Type B pancreatic cell (in vitro differentiated cells): ENCODE measurements at places on chromosomes 1 and 21. TPM values are rescaled to one million over a fixed set of nuclear protein-coding genes. Genes with fewer than 3 reads are reported as not detected.

DNA sequence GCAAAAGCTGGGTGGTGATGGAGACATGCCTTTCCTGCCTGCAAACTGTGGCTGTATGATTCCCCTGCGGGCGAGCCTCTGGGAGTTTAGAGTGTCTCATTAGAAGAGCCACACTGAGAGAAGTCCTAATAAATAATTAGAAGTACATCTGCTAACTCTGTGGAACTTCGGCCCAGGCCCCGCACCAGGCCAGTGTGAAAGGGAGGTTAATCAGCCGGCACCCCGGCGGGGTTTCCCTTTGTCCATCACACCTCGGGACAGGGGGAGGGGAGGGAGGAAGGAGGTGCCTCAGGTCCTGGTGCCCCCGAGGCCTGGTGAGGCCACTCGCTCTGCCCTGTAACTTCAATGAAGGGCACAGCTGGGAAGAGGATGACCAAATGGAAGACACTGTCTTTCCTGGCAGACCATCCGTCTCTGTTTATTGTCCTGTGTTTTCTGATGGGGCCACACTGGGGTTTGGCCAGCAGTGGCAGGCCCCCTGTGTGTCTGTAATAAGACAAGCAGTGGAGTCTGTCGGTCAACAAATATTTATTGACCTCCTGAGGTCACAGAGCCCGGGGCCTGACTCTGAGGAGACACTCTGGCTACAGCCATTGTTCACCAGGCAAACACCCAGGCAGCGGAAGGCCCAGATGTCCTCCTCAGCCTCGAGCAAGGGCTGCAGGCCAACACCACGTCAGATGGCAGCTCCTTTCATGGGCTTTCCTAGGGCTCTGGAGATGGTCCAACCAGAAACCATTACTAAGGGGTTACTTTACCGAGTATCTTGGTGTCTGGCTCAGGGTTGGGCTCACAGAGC is 267.5 kb upstream of the RAB4A start:
- no peak for DNase-seq

GRCh38 chr1:81554534-81554933 is 246.2 kb upstream of the ADGRL2 start:
- no peak for DNase-seq

GRCh38 chr1:101002551-101002950 is 23.0 kb downstream of the DPH5 start:
- DNase-seq = no peak

GRCh38 chr1:29429656-29430055 is 193.3 kb downstream of the PTPRU start:
- DNase-seq = no peak

- DNase-seq = no peak
These were observed 57.5 kb upstream of the KIAA0040 start for GRCh38 chr1:175250027-175250426.

DNA sequence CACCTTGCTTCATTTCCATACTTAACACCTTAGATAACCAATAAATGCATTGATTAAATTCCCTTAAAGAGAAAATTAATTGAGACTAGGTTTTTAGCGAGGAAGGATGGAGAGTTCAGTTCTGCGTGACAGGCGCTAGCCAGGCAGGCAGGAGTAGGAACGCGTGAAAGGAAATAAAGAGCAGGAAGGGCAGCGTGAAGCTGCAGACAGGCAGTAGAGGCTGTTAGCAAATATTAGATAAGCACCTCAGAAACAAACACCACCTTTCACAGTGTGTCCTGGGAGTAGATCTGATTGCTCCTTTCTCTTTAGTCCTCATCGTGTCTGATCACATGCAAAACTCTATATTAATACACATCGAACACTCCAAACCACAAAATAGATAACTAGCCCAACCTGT is 282.7 kb upstream of the ADGRL2 start:
- no peak for DNase-seq

- DNase-seq = no peak
These were observed 290.3 kb upstream of the SGIP1 start for GRCh38 chr1:66243548-66244130.

DNA sequence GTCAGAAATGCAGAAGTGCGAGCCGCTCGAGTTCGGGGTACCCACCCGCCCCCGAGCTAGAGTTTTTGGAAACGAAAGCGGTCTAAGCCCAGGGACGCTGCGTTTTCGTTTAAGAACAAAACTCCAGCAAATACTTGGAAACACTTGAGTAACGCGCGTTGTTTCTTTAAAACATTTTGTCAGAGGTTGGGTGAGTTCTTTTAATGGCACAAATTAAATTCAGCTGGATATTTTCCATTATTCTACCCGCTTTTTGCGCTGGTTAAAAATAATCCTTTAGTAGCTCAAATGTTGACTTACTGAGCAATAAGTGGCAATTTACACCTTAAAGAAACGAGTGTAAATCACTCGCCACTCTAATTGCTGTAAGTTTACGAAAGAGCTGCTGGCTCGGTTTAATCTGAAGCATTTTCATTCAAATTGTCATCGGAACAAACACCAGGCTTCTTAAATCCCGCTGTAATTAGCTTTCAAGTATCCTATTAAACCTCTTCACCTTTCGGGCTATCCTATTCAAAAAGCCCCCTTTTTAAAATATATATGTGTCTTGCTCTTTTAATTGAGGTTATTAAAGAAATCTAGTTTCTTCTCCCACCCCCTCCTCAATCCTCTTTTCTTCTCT is 1.5 kb downstream of the LHX8 start:
- DNase-seq = no peak

DNA sequence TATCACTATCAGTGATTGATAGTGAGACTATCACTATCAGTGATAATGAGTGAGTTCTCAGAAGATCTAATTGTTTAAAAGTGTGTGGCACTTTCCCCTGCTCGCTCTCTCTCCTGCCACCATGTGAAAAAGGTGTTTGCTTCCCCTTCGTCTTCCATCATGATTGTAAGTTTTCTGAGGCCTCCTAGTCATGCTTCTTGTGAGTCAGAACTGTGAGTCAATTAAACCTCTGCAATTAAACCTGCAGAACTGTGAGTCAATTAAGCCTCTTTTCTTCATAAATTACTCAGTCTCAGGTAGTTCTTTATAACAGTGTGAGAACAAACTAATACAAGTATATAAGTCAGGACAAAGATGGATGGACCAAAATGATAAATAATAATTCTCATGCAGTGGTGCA is 7.0 kb upstream of the IL23R start:
- no peak for DNase-seq

DNA sequence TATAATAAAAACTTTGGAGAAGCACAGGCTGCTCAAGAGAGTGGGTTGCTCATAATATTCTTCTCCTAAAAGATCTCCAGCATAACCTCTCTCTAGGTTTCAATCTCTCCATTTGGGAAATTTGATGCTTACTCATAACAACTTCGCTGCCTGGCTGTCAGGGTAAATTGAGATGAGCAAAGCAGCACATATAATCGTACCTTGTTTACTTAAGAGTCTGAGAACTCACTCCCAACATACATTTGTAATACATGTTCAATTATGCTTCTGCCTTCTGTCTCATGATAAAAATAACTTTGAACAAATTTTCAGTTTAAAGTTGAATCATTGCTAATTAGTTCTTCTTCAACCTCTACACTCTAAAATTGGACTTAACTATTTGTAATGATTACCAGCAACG is 68.9 kb downstream of the DUSP10 start:
- DNase-seq = no peak

DNA sequence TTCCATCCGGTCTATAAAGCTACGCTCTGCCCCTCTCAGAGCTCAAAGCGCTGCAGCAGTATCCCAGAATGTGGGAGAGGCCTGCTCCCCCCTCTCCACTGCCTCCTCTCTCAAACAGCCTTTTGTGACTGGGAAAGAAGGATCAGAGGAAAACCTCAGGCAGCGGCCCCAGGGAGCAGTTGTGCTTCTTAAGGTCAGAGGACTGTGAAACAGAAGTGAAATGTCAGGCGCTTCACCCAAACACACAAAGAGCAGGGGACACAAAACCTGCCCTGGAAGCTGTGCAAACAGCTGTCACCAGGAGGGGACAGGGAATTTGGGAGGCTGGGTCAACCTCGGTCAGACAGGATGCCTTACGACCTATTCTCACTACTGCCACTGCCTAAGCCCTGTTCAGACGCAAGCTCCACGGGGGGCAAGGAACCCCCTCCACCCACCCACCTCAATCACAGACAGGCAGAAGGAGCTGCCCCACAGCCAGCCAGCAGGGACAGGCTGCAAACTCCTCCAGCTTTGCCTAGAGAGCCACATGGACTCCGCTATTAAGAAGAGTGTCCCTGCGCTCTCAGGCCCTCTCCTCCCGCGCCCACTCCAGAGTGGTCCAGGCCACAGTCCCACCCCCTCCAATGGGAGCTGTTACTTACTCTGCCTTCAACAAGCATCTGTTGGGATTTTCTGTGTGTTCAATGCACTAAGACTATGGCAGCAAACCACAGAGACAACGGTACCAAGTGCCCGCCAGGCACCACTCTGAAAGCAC is 14.6 kb downstream of the SSBP3 start:
- no peak for DNase-seq

DNA sequence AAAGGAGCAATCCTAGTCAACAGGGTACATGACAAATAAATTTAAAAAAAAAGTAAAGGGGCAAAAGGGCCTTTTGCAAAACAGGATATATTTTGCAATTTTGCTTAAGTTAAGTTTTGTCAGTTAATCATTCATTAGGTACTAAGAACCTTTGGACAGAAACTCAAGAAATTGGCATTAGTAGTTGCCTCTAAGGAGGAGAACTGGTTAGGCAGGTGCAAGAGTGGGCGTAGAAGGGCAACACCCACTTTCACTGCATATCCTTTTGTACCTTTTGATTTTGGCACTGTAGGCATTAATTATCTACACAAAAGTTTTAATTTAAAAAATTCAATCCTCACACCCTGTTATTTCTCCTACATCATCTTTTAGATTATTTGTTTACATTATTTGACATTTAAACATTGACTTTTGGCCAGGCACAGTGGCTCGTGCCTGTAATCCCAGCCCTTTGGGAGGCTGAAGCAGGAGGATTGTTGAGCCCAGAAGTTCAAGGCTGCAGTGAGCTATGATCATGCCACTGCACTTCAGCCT is 4.3 kb downstream of the DDAH1 start:
- DNase-seq = no peak

DNA sequence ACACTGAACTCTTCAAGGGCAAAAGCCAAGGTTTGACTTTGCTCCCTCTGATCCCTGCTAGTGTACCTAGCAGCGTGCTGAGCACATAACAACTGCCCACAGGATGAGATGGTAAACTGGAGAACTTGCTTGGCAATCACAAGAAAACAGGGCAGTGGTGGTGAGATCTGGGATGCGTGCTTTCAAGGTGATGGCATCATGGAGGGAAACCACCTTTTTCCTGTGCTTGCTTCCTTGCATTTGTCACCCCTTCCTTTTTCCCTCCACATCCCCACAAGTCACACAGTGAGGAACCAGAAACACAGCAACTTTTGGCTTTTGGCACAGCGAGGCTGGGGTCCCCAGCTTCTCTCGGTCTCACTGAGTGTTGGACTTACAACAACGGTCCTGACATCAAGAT is 31.4 kb upstream of the BECN2 start:
- no peak for DNase-seq

GRCh38 chr1:60281360-60281932 is 207.9 kb upstream of the C1orf87 start:
- peak; percentile 73 for DNase-seq

GRCh38 chr1:156167536-156167935 is 14.2 kb downstream of the SEMA4A start:
- no peak for DNase-seq

DNA sequence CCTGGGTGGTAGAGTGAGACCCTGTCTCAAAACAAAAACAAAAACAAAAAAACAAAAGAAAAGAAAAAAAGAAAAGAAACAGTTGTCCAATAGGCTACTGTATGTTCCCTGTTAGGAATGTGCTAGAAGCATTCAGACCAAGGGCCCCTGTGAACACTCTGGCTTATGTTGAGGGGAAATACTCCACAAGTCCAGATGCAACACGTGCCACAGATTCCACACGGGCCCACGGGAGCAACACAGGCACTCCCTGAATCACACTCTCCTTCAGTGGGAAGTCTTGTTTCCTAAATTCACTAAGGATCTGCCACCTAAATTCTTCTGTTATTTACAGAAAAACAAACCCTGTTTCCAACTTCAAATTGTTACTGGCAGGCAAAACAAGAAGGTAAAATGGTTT is 291.1 kb downstream of the PCP4 start:
- no peak for DNase-seq

GRCh38 chr1:23558872-23559135 is 497 bp downstream of the ID3 start:
- DNase-seq = no peak

DNA sequence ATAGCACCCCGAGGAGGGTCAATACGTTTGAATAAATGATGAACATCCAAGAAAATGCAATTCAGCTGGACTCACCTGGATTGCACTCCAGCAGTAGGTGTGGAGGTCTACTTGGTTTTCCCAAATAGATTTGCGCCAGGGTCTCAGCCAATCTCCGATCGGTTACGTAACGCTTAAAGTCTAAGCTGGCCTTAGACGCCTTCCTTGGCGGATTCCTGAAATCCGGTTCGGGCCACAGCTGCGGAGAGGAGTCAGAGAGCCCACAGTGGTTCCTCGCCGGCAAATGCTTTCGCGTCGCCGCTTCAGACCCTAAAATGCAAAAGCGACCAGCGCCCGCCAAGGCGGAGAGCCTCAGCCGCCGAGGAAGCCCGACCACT is 322 bp downstream of the TFB2M start:
- DNase-seq = peak; percentile 73

- peak; percentile 58 for DNase-seq
These were observed 362.9 kb upstream of the VAMP3 start for GRCh38 chr1:7407980-7408770.

DNA sequence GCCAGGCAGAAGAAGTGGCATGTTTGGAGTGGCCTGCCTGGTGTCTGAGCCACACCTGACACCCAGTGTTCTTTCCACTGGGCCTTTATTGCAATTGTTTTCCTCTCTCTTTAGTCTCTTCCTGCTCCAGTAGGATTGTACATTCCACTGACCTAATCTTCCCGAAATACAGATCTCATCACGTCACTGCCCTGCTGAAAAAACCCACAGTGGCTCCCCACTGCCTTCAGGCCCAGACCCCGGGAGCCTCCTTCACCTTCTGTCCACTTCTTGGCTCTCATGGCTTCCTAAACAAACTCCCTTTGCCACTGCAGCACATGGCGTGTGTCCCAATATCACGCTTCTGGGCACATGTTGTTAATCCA is 25.3 kb upstream of the ATP5PO start:
- no peak for DNase-seq

The NBPF20 gene
- 2.0 and 4.3 TPM in 2 replicates for total RNA-seq

The LIN28A gene
- total RNA-seq = 3.1 and 26.2 TPM in 2 replicates

The PLCH2 gene
- total RNA-seq = 0.67 and 0.82 TPM in 2 replicates

The B3GALT2 gene
- 3.2 and 3.6 TPM in 2 replicates for total RNA-seq

The VSIG8 gene
- not detected in 2 replicates for total RNA-seq

The CELA3A gene
- total RNA-seq = 0.40 TPM in 1 of 2 replicates, not detected in the other

The CFHR5 gene
- total RNA-seq = not detected in 2 replicates

The KRTAP12-2 gene
- total RNA-seq = not detected in 2 replicates

The C1QTNF12 gene
- 2.5 TPM in 2 replicates for total RNA-seq

The MX2 gene
- 0.92 and 2.0 TPM in 2 replicates for total RNA-seq

The CELA2A gene
- total RNA-seq = 0.67 and 3.5 TPM in 2 replicates

The ST6GALNAC5 gene
- total RNA-seq = 21.1 and 36.6 TPM in 2 replicates
